Anterior cingulate cortex (tissue), 58 donors: ENCODE measurements at places on chromosomes 5 and 9.

DNA sequence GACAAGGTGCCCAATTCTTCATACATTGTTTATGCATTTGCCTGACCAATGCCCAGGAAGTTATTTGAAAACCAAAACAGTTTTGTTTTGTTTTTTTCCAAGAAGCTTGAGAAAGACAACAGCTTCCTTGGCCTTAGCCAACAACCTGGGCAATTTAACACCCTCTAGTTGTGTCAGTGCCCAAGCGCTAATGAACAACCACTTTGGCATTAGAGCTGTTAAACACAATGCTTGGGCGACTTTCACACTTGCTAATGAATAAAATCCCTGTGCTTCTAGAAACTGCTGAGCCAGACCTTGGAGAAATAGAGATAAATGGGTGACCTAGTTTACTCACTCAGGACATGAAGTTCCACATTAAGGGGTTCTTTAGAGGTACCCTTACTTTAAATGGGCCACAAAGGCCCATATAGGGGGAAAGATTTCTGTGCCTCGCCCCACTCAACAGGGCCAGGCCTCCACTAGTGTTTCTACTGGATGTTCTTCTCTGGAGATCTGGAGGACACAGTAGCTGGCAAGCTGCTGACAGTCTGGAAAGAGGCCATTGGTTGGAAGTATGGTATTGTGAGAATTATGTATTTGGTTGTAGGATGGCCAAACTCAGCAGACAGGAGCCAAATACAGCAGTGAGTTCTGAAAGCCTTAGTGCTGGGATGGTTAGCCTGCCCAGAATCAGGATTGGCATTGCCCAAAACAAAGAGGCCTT is 179.8 kb downstream of the DOCK8 start:
- DNase-seq, result no peak

- no peak for DNase-seq
These were observed 33.4 kb upstream of the AKNA start for GRCh38 chr9:114421147-114421546.

DNA sequence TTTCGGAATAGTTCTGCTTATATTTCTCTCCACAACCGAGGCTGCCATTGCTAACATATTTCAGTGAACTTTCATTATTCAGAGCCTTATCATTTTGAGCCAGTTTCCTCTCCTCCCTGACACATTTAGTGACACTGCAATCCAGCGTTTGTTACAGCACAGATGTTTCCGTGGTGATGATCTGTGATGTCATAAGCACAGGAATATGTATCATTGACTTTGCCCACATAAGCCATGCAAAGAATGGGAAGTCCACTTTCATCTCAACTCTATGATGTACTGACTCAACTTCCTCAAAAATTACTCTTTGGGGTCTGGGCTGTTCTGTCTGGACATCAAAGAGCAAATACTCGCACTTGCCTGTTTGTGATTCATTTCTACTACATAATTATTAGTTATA is 291.8 kb downstream of the EBF1 start:
- DNase-seq, result no peak

DNA sequence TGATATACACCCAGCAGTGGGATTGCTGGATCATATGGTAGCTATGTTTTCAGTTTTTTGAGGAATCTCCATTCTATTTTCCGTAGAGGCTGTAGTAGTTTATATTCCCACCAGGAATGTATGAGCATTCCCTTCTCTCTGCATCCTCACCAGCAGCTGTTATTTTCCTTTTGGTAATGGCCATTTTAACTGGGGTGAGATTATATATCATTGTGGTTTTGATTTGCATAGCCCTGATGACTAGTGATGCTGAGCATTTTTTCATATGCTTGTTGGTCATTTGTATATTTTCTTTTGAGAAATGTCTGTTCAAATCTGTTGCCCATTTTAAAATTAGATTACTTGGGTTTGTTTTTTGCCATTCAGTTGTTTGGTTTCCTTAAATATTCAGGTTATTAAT is 11.2 kb upstream of the PPIC start:
- no peak for DNase-seq

- DNase-seq, result no peak
These were observed 33.8 kb upstream of the IL17B start for GRCh38 chr5:149412783-149413476.

DNA sequence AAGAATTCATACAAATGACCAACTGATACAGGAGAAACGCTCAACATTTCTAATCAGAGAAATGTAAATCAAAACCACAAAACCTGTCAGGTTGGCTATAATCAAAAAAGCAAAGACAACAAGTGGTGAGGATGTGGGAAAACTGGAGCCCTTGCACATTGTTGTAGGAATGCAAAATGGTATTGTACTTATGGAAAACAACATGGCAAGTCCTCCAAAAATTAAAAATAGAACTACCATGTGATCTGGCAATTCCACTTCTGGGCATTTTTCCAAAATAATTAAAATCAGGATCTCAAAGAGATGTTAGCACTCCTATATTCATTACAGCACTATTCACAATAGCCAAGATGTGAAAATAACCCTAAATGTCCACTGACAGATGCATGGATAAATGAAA is 76.1 kb downstream of the FNIP1 start:
- DNase-seq, result no peak

GRCh38 chr5:143194206-143194605 is 209.3 kb downstream of the NR3C1 start:
- DNase-seq, result no peak

- DNase-seq, result peak; percentile 18
These were observed at the start of gene ENTREP1 for GRCh38 chr9:69324549-69325401. TSS of gene ENTREP1 (plus strand) at chr9:69325215. CDS start at chr9:69325310, 95 bp downstream.

DNA sequence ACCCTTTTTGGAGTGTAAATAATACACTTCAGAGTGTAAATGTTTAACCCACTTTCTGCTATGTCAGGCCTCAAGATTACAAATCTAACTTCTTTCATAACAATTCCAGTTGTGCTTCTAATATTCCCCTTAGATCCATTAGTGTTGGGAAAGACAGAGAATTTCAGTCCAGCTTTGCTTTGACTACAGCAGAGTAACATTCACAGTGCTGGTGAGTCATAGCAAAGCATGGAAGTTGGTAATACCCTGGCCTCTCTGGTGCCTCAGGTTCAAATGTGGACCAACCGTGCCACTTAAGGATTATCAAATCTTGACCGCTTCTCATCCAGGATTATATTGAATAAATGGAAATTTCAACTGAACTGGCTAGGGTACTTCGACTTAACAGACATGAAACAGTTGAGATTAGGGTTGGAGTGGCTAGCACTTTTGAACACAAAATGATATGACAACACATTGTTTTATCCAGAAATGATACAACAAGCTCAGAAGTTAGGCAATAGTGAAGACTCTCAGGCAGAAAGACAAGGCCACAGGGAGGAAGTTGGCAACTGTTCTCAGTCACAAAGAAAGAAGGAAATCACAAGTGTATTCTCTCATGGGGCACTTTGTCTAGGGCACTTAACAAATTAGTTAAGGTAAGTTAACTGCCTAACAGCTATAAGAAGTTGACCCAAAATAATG is 24.4 kb upstream of the RASA1 start:
- DNase-seq, result no peak

GRCh38 chr5:125343015-125343414 is 596.6 kb upstream of the ZNF608 start:
- no peak for DNase-seq

GRCh38 chr9:80701061-80701460 is 988.3 kb downstream of the TLE1 start:
- DNase-seq, result no peak
